Activated T-cell treated with anti-CD3 and anti-CD28 coated beads for 48 hours (primary cell): ENCODE measurements at places on chromosomes 3 and 15.

DNA sequence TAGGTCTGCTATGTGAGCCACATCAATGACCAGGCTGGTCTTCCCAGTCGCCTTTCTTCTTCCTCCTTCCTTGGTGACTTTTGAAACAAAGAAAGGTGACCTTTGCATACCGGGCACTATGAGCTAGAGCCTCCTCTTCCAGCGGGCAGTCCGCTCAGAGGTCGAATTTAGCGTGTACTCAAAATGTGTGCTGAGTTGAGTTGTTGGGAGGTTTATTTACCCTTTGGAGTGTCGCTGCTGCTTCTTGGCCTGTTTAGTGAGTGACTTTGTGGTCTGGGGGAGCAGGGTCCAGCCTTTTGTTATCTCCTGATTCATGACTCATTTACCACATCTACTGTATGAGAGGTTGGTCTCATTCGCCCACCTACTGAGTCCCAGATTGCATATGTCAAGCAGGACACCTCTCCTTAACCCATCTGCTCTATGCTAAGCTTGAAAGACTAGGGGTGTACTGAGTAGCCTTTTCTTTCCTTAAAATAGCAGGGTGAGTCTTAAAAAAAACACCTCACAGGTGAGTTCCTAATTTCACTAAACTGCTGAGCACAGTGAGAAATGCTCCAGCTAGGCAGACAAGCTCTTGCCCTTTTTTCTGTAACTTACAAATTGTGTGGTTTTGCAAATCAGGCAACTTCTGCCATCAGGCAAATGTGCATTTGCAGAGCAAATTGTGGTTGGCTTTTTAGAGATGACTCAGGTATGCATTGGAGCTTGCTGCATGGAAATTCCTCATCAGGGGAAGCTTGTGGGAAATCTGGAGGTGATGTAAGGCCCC is 3.2 kb upstream of the SIAH2 start:
- DNase-seq: no peak

DNA sequence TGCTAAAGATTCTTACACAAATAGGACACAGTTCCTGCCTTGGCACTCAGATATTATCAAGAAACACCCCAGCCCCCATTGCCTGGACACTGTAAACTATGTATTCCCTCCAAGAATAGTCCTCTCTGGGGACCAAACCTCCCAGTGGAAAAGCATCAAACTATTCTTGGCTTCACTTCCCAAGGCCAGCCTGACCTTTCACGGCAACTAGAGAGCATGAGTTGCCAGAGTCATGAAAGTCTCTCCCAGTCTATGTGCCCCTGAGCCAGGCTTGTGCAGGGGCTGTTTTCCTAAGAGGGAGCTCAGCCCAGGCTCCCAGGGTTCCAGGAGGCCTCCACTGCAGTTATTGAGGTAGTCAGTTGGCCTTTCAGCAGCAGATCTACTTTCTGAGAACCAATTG is 251.9 kb upstream of the TGFBR2 start:
- no peak for DNase-seq

DNA sequence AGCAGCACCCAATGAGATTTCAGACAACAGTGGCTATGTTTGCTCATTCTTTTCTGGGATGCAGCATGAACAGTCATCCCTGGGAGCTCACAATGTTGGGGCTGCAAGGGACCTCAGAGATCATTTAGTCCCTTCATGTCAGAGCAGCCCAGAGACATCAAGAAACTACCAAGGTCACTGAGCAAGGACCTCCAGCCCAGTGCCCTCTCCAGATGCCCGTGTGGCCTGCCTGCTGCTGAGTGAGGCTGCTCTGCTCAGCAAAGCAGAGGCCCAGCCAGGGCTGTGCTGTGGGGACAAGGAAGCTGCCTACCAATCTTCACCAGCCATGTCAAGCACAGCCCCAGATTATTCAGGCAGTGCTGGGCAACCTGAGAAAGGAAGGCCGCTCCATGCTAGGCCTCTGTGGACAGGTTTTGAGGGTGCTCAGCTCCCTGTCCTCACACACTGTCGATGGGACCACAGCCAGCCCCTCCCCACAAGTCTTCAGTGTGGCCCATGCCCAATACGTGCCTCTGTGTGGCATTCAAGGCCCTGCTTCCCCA is 99.7 kb downstream of the DAPK2 start:
- no peak for DNase-seq

GRCh38 chr3:83513677-83514076 is 1445.1 kb upstream of the CADM2 start:
- DNase-seq: no peak
